ENCODE measurements at places on chromosomes 5 and 9.

DNA sequence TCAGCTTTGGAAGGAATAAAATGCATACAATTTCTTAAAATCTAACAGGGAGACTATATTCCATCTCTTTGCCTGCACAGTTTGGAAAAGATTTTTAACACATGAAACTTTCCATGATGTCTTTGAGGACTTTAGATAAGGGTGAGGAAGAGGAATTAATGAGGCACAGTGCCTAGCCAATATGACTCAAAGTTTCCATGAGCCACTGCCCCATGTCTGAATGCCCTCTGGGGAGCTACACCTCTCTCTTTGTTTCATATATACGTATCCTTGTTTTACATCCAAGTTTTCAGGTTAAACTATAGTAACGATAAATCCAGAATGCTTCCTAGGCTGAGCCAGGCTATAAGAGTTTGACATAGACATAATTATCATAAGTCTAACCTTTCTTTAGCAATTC lies 349.3 kb upstream of the TLE4 start:
- DNase-seq = no peak

GRCh38 chr9:120710110-120710981 lies 3.9 kb downstream of the MEGF9 start:
- DNase-seq = no peak

DNA sequence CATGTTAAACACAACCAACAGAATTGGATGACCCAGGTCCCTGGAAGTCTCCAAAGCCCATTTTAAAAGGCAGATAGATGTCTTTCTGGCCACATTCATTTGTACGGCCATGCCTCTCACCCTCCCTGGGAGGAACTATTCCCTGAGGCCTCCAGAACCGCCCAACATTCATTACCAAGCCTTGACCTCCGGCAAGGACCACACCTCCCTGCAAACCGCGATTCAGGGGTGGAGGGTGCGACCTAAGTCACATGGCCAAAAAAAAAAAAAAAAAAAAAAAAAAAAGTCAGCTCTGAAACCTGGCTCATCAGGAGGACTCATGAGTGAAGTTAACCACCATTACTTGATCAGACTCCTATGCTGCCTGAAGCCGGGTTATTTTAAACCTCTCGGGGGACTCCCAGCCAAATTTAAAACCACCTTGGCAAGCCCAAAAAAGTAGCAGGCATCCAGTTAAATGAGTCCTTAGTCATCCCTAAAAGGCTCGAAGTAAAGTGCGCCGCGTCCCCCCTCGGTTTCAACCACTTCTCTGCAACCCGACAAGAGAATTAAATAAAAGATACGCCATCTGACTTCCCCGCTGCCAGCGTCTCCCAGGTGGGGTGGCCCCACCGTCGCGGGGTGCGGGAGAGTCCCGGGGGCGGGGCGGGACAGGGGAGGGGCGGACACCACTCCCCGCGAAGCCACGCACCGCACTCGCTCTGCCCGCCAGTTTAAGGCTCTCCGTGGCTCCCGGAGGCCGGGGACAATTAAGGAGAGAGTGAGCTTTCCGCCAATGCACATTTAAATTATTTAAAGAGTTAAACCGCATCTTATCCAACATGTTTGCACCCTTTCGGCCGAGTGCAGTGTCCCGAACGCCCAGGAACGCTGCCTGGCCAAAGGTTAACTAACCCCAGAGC lies 2.3 kb downstream of the KLF9 start:
- DNase-seq = peak; percentile 87

DNA sequence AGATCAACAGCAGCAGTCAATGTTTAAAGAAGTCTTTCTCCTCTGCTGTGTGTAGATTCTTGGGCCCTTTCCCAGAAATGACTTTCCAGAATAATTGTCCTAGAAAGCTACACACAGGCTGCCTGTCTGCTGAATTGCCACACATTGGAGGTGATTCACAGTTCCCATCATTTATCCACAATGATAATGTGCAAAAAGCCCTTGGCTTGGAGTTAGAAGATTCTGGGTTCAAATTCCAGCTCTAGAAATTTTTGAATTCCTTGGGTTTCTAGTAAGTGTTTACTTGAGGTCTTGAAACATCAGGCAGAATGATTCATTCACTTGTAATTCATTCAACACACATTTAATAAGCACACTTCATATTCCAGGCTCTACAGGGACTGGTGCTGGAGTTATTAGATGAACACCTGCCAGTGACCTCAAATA lies 28.6 kb upstream of the EPB41L4B start:
- no peak for DNase-seq

GRCh38 chr5:179397516-179397915 lies 52.3 kb upstream of the ADAMTS2 start:
- no peak for DNase-seq

DNA sequence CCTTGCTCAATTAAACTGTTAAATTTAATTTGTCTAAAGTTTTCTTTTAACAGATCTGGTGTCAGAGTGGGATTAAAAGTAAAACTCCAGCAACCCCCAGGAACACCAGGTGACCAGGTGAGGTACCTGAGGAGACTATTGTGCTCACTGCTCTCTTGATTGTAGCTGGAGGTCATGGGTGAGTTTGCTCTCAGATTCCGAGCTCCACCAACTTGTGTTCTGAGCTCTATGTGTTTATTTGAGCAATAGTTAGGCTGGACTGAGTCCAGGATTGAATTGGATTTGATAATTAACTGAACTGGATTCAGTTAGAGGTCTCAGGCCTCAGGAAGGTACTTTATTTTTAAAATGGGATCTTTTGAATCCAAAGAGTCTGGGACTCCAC lies 17.9 kb upstream of the SCGB3A2 start:
- DNase-seq = no peak

GRCh38 chr9:71748280-71748743 lies 20.0 kb downstream of the CEMIP2 start:
- no peak for DNase-seq

- DNase-seq = no peak
Observed at GRCh38 chr9:132585954-132586829, 3.8 kb downstream of the BARHL1 start.

DNA sequence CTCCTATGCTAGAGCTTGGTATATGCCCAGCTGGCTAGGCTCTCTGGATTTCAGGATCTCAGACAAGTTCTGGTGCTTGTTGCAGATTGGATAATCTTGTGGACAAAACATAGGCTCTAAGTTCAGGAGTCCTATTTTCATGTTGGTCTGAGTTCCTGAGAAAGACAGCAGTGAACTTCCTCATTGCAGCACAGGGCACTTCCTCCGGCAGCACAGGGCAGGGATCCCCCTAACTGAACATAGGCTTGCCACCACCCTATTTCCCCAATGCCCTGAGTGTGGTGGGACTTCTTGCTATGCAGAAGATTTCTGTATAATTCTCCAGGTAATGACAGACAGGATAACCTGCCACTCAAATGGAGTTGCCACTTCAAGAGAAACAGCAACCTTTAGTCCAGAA lies 220.1 kb downstream of the PIK3R1 start:
- peak; percentile 43 for DNase-seq

DNA sequence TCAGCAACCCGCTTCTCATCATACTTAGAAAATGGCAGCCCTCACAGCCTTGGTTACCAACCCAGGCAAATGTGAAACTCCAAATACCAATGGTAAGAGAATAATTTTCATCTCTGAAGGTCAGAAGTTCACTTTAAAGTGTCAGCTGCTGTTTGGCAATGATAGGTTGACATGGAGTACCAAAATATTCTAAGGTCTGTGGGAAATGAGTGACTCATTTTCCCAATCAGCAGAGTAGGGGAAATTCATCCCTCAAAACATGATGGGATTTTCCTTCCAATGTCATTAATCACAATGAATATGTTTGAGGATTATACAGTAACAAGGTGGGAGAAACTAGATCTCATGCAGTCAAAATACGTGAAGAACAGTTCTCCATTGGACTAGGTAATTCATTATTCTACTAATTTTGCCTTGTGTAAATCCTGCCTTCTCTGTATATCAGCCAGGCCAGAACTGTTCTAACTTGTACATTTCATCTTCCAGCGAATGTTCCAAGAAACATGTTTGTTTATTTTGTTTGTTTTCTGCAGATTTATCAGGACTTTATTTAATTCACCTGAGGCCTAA lies 53.1 kb upstream of the ERBIN start:
- no peak for DNase-seq

DNA sequence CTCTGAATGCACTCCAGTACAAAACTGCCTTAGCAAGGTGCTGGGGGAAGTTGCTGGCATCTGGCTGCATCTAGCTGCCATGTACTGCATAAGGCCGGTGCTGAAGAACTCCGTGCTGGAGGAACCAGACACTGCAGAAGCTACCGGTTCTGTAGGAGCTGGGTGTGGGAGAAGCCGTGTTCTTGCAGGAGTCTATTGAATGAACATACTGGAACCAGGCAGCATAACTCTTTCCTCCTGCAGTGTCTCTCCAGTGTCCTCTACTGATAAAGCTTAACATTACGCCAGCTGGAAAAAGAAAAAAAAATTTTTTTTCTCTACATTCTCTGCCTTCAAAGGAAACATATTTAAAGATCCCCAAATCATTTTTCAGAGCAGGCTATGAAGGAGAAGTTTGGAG lies 38.5 kb downstream of the VPS13A start:
- no peak for DNase-seq

DNA sequence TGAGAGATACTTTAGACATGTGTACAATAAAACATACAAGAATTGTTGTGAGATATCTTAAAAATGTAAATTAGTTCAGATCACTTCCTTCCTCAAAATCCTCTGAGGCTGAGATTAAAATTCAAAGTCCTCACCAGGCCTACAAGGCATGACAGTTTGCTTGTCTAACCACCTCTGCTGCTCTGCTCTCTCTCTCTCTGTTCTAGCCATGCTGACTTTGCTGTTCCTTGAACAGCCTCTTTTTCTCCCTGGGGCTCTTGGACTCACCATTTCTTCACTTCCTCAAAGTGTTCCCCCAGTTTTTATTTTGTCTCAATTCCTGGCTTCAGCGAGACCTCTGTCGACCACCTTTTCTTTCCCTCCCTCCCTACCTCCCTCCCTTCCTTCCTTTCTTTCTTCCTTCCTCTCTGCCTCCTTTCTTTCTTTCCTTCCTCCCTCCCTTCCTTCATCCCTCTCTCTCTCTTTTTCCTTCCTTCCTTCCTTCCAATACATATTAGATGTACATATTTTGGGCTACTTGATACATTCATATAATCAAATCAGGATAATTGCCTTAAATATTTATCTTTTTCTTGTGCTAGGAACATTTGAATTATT lies 27.0 kb downstream of the CATSPER3 start:
- DNase-seq = no peak

DNA sequence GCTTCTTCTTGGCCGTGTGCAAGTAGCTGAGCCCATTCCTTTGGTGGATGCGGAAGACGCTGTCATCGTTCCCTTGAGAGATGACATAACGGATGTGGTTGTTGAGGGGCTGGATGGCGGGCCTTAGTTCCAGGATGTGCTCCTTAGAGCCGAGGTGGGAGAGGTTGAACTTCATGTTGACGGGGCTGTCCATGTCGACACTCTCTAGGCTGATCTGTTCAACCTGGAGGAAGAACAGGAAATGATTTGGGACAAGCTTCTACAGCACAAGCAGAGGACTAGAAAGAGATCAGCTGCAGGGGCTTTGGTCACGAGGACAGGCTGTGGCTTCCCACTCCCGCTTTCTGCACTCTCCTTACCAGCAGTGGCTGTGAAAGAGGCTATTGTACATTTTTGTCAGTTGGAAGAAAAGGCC lies 176.0 kb downstream of the SLC12A2 start:
- DNase-seq = peak; percentile 20

DNA sequence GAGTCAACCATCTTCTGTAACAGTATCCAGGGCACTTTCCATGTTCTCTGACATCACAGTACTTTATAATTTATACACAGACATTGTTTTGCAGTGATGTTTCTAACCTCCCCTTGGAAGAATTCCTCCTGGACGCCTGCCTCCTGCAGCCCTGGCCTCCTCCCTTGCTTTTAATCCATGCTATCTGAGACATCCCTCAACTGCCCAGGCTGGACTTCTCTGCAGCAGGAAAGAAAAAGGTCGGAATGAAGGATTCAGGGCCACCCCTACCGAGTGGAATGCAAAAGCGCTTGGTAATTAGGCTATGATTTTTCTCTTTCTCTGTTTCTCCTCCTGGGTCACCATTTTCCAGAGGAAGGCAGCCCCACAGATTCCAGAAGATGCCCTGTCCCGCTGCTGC lies 47.0 kb upstream of the SHC3 start:
- DNase-seq = no peak

GRCh38 chr5:111756581-111757354 lies at the start of gene NREP:
NREP (minus strand) TSS chr5:111757194; CDS start chr5:111755772, 1,422 bp downstream.
- peak; percentile 72 for DNase-seq

Data from right cardiac atrium (tissue), 5 donors.